NCI-H2081 treated with DMSO at 0.1 percent for 48 hours (cell line): ENCODE measurements at places on chromosomes 13 and 19.

DNA sequence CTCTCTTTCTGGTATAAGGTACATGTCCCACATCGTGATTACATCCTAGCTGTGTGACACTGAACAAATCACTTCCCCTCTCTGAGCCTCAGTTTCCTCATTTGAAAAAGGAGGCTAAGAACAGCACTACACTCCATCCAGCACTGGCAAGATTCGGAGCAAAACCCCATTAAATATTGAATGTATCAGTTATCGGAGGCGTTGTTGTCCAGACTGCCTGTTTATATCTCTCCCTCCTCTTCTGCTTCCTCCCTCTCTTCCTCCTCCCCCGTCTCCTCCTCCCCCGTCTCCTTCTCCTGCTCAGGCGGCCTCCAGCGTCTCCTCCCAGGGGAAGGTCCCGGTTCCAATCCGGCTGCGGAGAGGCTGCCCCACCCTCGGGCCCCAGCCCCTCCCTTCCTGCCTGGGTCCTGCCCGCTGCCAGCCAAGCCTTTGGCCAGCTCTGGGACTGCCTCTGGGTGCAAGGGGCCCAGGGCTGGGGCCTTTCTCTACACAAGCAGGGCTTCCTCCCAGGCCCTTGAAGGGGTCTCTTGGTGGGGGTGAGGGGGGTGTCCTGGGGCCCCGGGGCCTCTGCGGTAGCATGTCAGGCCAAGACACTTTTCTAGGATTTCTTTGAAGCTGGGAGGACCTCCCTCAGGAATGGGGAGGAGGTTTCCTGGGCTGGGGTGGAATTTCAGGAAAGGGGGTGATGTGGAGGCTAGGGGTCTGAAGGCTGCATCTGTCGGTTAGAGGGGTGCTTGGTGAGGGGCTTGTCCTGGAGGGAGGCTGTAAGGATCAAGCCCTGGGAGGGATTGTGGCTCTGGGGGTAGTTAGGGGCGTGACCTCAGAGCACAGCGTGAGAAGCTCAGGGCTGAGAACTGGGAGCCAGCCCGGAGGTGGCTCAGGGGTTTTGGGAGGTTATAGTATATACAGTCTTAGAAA lies 1.9 kb downstream of the RRAS start:
- no peak for DNase-seq

- DNase-seq, result no peak
Measured at GRCh38 chr13:42040730-42041010, 7.8 kb upstream of the DGKH start.

DNA sequence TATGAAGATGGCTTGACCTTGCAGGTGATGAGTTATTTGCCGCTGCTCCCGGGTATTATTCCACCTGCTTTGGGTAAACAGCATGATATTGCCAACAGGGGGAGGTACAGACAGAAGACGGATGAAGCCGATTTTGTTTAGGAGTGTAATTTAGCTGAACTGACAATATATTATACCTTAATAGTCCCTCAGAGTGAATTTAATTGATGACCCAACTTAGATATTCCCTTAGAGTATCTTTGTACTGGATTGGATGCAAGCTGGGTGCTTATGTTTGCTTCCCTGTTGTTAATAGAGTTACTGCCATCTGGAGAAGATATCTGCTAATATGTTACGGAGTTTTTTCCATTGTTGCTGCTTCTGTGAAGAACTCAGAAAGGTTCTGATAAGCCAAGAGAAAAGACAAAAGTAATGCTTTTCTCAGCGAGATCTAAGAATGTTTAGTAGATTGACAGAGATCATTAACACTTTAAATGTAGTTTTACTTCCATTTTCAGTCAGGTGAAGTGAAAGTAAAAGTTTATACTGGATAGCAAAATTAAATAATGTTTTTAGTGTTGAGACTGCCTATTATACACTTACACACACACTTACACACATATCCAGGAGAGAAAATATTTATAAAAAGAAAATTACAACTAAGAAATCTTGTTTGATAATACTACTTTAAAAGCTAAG lies 2220.8 kb upstream of the PCDH20 start:
- peak; percentile 57 for DNase-seq

GRCh38 chr13:75226092-75226491 lies 255.9 kb downstream of the TBC1D4 start:
- DNase-seq, result no peak

DNA sequence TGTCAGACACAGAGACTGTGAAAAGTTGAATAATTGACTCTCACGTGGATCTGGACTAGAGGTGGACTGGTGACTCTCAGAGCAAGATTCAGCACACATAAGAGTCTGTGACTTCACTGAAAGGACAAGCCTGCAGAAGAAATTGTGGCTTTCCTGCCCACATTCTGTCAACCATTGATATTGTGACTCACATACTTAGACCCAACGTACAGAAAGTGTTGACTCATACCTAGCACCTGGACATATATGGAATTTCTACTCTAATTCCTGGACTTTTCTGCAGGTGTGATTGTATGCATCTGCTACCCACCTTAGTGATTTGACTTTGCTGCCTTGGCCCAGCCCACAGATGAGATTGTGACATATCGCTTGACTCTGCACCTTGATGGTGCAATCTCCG lies 15.6 kb upstream of the ZNF730 start:
- no peak for DNase-seq

- DNase-seq, result no peak
Measured at GRCh38 chr19:3575260-3575741, 2.6 kb downstream of the HMG20B start.

GRCh38 chr19:32878988-32879387 lies 9.4 kb upstream of the SLC7A9 start:
- DNase-seq, result no peak

DNA sequence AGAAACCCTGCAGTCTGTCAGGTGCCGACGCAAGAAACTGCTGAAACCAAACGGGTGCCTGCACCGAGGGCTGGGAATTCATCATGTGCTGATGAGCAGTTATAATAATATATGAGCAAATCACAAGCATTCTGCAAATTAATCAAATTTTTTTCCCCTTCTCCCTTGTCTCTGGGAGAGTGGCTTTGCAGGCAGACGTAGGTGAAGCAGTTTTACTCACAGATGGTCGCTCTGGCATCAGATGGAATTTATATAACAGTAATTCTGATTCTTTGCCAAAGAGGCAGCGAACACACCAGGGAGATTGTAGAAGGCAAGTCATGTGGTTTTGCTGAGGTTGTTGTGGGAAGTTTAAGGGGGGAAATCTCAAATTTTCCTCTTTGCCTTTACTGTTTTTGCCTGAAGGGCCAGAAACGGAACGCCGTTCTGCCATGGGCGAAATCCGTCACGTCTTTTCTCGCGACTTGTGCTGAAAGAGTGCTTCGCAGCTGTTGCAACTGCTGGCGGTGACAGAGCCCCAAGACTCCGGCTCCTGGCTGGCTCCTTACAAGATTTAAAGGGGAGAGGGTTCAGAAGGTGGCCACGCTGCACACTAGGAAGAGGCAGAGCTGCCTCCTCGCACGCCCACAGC lies 320.1 kb downstream of the ZNF536 start:
- no peak for DNase-seq

GRCh38 chr19:18939922-18940768 lies 872 bp downstream of the HOMER3 start:
- no peak for DNase-seq

GRCh38 chr13:30565658-30566057 lies 52.1 kb upstream of the USPL1 start:
- no peak for DNase-seq

DNA sequence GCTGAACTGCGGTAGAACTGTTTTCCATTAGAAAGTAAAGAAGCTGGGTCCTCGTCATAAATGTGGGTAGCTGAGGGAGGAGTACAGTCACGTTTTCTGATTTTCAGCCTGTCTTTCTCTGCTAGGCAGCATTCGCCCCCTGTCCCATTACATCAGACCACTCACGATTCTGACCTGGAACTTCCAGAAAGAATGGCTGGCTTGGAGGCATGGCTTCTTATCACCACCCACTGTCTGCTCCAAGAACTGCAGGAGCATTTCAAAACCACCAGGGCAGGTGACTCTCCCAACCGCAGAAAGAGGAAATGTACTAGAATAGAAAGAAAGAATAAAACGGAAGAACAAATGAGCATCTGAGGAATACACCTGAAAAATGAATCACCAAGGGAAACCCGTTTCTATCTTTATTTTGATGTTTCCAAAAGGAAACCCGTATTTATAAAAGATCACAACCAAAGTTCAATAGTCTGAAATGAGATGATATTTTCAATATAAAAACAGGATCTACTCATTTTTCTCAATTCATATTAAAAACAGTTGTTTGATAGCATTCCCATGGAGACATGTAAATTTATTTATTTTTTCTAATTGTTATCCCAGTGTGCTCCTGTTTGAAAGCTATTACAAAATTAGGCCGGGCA lies 22.1 kb upstream of the POMP start:
- DNase-seq, result no peak

- DNase-seq, result no peak
Measured at GRCh38 chr13:101397742-101398141, 18.6 kb downstream of the NALCN start.

DNA sequence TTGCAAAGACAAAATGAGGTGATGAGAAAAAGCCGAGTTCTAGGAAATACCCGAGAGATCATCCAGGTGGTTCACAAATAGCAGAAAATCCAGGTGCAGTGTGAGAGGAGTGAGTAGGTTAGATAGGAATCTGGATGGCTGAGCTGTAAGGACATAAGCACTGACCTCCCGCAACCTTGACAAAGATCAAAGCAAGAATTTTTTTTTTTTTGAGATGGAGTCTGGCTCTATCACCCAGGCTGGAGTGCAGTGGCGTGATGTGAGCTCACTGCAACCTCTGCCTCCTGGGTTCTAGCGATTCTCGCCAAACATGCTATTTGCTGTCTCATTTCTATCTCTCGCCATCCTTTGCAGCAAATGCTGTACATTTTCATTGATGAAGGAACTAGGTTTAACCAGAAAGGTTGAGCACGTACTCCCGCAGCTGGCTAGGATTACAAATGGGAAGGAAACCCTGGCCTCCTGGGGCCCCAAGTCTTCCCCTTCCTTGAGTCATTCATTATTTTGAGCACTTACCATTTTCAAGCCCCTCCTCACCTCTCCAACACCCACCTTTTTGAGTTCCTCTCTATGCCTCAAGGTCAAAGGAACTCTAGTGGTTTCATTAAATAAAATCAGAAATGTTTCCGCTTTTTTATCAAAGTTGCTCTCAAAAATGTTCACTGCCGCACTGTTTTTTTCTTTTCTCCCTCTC lies 38.8 kb downstream of the NLRP12 start:
- no peak for DNase-seq

DNA sequence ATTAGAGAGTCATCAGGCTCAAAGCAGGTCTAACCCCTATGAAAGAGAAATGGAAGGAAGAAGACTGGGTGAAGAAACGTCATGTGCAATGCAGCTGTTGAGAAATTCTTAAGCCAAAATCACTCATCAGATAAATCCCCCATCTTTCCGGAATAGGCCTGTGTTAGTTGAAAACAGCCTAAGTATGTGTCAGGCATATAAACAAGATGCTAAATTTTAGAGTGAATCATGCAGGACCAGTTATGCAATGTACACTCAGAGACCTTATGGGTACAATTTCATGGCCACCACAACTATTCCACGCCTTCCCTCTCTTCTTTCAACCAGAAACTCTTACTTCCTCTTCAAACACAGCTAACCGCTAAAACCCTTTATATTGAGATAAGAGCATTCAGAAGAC lies 717.7 kb upstream of the ATXN8OS start:
- DNase-seq, result no peak

- no peak for DNase-seq
Measured at GRCh38 chr13:78636495-78636894, 22.5 kb downstream of the OBI1 start.

DNA sequence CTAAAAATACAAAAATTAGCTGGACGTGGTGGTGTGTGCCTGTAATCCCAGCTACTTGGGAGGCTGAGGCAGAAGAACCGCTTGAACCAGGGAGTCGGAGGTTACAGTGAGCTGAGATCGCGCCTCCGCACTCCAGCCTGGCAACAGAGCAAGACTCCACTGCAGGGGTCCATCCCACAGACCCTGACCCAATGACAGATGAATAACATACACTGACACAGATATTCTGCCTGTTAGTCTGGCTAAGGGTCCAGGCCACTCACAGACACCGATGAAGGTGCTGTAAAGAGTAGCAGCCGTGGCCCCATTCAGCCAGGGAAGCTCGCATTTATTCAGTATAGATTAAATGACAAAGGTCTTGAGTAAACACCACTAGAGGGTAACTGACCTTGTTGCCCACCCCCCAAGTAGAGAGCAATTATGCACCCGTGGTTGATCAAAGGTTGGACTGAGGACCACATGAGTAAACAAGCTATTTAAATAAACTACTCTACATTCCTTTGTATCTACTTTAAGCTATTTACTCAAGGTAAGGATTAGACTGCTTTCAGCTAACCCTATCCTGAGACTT lies 8.5 kb upstream of the CRYL1 start:
- no peak for DNase-seq

DNA sequence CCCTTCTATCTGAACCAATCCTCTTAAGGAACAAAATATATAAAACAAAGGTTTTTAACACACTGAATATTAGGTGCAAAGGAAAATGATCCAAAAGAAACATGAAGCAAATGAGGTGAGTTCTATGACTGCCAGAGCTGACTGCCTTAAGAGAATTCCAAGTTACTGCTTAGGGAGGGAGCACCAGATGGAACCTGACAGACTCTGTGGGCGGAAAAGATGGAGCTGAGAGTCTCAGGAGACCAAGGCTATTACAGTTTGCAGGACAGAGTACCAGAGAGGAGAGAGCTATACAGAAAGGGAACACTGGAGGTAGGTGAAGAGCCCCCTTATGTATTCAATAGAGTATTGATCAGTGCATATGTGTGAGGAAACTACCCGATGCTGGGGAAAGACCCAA lies 87.2 kb downstream of the B3GLCT start:
- DNase-seq, result no peak

DNA sequence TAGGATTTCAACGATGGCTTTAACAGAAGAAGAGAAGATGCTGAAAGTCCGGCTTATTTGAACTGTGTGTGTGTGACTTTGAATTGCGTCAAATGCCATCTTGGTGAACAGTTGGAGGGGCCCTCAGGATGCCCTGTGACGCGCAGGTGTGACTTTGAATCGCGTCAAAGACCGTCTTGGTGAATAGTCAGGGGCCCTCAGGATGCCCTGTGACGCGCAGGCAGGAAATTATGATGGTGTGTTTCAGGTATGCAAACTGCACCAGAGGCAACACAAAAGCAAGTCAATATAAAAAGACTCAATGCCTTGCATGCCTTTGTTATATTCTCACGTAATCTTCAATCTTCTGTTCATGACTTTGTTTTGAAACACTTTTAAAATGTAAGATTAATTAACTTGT lies 29.2 kb downstream of the ATP11A start:
- DNase-seq, result no peak

- DNase-seq, result no peak
Measured at GRCh38 chr13:106498158-106498557, 37.3 kb downstream of the EFNB2 start.

- peak; percentile 3 for DNase-seq
Measured at GRCh38 chr19:13212759-13213330, 62.6 kb downstream of the IER2 start.

GRCh38 chr19:6030214-6030507 lies 52.2 kb upstream of the RANBP3 start:
- DNase-seq, result no peak

GRCh38 chr13:98479496-98480003 lies 97.4 kb downstream of the STK24 start:
- no peak for DNase-seq
